WTC11 (cell line): ENCODE measurements at places on chromosomes 16 and 17. TPM values are rescaled to one million over a fixed set of nuclear protein-coding genes. Genes with fewer than 3 reads are reported as not detected.

Gene HAP1
- 4.4 to 5.0 TPM (median 4.4 TPM) in 3 replicates for total RNA-seq

Gene KIF2B
- total RNA-seq, result not detected in 3 replicates

Gene ACLY
- total RNA-seq, result 312 to 350 TPM (median 316 TPM) in 3 replicates

Gene GLP2R
- total RNA-seq, result not detected in 3 replicates

Gene TNRC6C
- 39.9 to 52.3 TPM (median 41.8 TPM) in 3 replicates for total RNA-seq

Gene ABCC11
- total RNA-seq, result 0.05 to 0.30 TPM in 2 of 3 replicates, not detected in the other

Gene CALB2
- 1.6 to 2.6 TPM (median 2.5 TPM) in 3 replicates for total RNA-seq

Gene NLRC3
- 0.23 to 0.66 TPM (median 0.26 TPM) in 3 replicates for total RNA-seq

Gene C1QTNF8
- total RNA-seq, result 0.13 to 0.16 TPM in 2 of 3 replicates, not detected in the other

Gene GALR2
- total RNA-seq, result 1.7 to 2.9 TPM (median 2.0 TPM) in 3 replicates

DNA sequence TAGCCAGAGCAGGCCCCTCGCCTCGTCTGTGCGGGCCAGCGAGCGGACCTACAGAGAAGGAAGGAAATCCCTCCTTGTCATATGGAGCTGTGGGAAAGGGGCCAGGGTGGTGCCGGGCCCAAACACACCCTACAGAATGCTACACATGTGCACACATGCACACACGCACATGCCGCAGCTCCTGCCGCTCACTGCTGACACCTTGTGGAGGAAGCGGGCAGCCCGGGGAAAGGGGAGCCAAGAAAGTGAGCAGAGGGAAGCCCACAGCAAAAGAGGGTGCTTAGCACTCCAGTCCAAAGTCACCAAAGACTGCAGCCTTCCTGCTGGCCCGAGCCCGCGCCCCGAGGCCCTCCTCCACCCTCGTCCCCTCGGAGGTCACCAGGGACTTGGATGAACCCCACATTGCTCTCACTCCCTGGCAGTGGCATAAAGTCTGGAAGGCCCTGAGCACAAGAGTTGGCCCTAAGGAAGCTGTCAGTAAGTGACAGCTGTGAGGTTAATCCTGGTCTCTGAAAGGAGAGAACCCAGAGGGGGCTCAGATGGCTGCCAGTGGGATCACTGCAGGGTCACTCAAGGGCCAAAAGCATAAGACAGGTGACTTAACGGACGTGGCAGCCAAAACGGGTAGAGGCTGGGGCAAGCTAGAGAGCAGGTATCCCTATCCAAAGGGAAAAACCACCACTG lies 68.2 kb downstream of the MYO18A start:
- DNase-seq, result peak; percentile 83
- H3K27me3 ChIP-seq, result no peaks in the 10 kb centered on the region
- peaks cover 27% of the 10 kb centered on the region for H3K4me1 ChIP-seq
- no peak overlapping the region for H3K27ac ChIP-seq

DNA sequence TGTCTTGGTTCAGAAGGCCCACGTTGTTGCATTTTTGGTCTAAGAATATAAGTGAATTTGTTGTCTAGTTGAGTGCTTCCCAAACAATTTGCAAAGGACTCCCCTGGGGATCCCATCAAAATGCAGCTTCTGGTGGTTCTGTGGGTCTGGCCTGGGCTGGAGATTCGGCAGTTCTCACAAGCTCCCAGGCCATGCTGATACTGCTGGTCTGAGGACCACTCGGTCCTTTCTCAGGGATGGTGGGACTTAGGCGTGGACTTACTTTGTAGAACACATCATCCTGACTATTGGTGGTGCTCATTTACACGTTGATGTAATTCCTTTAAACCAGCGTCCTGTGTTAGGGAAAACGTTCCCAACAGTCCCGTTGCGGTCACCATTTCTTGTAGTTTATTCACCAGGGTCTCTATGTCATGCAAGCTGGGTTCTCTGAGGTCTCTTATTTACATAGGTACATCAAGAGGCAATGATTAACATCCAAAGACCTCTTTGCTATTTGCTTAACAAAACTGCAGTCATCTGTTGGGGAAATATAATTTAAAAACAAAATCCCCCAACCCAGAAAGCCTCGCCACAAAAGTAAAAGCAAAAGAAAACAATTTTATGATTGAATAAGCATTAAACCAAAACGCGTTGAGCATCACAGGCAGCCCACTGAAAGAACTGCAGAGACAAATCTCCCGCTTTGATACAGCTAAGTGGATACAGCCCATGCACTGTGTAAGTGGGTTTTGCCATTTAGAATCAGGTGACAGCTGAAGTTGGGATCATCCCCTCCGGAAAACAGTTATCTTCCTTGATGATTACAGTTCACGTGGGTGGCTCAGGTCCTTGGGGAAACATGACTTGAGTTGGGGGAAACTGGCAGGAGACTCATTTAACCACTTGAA lies 39.0 kb upstream of the SEC14L1 start:
- H3K4me3 ChIP-seq, result no peak overlapping the region
- H3K27ac ChIP-seq, result peak overlapping the region; percentile 49
- peaks cover 18% of the 10 kb centered on the region for H3K36me3 ChIP-seq
- peaks cover 56% of the 10 kb centered on the region for H3K4me1 ChIP-seq
- DNase-seq, result no peak

GRCh38 chr17:63911657-63912100 lies 621 bp upstream of the CSHL1 start:
- H3K36me3 ChIP-seq, result no peaks in the 10 kb centered on the region
- H3K27ac ChIP-seq, result no peak overlapping the region
- H3K4me3 ChIP-seq, result no peak overlapping the region
- peak; percentile 77 for DNase-seq
- peaks cover 18% of the 10 kb centered on the region for H3K4me1 ChIP-seq

DNA sequence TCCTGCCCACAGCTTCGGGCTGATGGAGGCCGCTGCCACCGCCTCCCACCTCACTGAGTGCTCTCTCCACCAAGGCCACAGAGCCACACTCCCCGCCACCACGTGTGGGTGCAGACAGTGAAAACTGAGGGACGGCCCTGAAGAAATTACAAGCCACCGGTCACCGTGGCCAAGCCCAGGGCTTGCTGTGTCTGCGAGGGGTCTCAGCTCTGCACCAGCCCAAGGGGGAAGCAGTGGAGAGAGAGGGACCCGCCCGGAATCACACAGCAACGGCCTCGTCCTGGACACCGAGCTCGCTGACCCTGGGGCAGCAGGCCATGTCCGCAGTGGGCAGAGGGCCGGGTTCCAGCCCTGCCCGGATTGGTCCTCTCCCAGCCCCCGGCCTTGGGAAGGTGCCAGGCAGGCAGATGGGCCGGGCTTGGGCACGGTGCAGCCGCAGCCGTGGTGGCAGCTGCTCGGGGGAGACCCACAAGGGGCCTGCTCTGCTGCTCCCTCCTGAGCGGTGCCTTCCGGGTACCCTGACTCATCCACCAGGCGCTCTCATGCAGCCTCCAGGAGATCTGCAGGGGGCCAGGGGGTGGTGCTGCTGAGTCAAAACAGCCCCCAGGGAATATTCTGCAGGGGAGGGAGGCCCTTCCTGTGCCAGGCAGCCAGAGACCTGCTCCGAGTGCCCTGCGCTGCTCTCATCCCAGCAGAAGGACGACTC lies 52.0 kb downstream of the CBFA2T3 start:
- peaks cover 14% of the 10 kb centered on the region for H3K4me1 ChIP-seq
- H3K27me3 ChIP-seq, result no peaks in the 10 kb centered on the region
- peak; percentile 58 for DNase-seq
- no peak overlapping the region for H3K27ac ChIP-seq
- H3K4me3 ChIP-seq, result no peak overlapping the region
- H3K36me3 ChIP-seq, result no peaks in the 10 kb centered on the region

GRCh38 chr17:45668316-45668715 lies 115.8 kb upstream of the CRHR1 start:
- H3K27ac ChIP-seq, result no peak overlapping the region
- no peaks in the 10 kb centered on the region for H3K4me1 ChIP-seq
- H3K36me3 ChIP-seq, result no peaks in the 10 kb centered on the region

GRCh38 chr16:13038591-13038990 lies 137.2 kb downstream of the SHISA9 start:
- DNase-seq, result no peak
- H3K4me1 ChIP-seq, result peaks cover 25% of the 10 kb centered on the region
- peaks cover 8% of the 10 kb centered on the region for H3K36me3 ChIP-seq

GRCh38 chr16:86298758-86299134 lies 211.6 kb upstream of the FOXF1 start:
- H3K4me3 ChIP-seq, result no peak overlapping the region
- H3K27me3 ChIP-seq, result peaks cover 62% of the 10 kb centered on the region
- H3K27ac ChIP-seq, result peak overlapping the region; percentile 23; the same call in 1 of the 2 replicates
- no peak for DNase-seq
- peaks cover 42% of the 10 kb centered on the region for H3K4me1 ChIP-seq

DNA sequence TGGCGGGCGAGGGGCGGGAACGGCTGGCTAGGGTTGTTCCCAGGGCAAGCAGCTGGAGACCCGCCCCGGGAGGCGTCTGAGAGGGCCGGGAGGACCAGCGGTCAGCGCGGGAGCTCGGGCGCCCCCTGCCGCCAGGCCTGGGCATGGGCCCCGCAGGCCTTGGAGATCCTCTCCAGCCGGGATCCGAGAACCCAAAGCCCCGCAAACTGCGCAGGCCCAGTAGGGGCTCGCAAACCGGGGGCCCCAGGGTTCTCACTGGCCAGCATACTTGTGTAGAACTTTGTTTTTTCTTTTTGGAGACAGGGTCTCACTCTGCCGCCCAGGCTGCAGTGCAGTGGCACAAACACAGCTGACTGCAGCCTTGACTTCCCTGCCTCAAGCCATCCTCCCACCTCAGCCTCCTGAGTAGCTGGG lies 20.8 kb upstream of the ZNF423 start:
- H3K27ac ChIP-seq, result no peak overlapping the region
- DNase-seq, result peak; percentile 88
- peak overlapping the region; percentile 76 for H3K4me3 ChIP-seq

- no peaks in the 10 kb centered on the region for H3K27me3 ChIP-seq
- no peaks in the 10 kb centered on the region for H3K36me3 ChIP-seq
- H3K4me1 ChIP-seq, result peaks cover 10% of the 10 kb centered on the region
These were observed 82.6 kb downstream of the CDK5R1 start for GRCh38 chr17:32569171-32570080.

DNA sequence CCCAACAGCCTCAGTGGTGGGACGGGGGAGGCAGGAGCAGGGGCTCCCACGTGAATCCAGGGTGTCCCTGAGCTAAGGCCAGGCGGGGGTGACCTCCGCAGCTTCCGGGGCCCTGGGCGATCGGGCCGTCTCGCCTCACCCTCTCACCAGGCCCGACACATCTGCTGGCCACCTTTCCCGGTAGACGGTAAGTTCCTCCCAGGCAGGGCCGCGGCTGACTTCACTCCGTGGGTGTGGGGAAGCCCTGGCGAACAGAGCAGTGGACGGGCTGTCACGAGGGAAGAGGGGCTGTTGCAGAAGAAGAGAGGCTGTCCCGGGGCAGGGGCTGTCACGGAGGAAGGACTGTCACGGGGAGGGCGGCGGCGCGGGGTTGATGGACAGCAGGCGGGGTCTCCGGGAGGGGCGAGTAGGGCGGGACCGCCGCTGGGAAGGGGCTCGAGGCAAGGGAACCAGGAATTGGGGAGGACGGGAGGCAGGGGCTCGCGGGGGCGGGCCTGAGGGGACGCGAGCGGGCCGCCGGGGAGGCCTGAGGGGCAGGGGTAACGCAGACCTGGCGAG lies 498 bp downstream of the PKMYT1 start:
- H3K27ac ChIP-seq, result no peak overlapping the region
- peak overlapping the region; percentile 79 for H3K4me3 ChIP-seq
- peak; percentile 63 for DNase-seq
- H3K36me3 ChIP-seq, result no peaks in the 10 kb centered on the region
- H3K27me3 ChIP-seq, result peaks cover 6% of the 10 kb centered on the region; the same call in 1 of the 2 replicates

- H3K4me1 ChIP-seq, result peaks cover 19% of the 10 kb centered on the region
- H3K4me3 ChIP-seq, result peak overlapping the region; percentile 82
- H3K27ac ChIP-seq, result no peak overlapping the region
- peaks cover 29% of the 10 kb centered on the region for H3K27me3 ChIP-seq
- peak; percentile 98 for DNase-seq
These were observed 1.4 kb upstream of the MATCAP1 start for GRCh38 chr16:67184995-67185650.
